ENCODE measurements at places on chromosomes 2 and 18.

GRCh38 chr2:105802587-105802986 lies 57.9 kb downstream of the NCK2 start:
- DNase-seq: peak; percentile 47

GRCh38 chr18:4077721-4078120 lies 377.4 kb downstream of the DLGAP1 start:
- DNase-seq: no peak

- DNase-seq: no peak
These were observed 40.1 kb downstream of the CDC42EP3 start for GRCh38 chr2:37631292-37631691.

DNA sequence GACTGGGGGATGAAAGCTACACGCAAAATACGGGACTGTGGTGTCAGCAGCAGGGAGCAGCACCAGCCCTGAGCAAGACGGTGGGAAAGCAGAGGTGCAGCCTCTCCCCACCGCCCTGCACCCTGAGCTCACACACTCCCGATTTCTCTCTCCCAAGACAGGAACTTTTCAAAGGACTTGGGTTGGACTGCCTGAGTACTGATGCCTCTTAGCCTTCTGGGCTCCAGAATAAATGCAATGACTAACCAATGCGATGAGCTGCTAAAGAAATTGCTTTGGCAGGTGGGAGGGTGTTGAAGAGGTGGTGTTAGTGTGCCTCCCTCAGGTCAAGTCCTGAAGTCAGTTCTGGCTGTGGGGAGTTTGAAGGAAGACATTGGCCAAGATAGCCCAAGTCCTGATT lies 9.6 kb downstream of the TRIM54 start:
- DNase-seq: no peak

DNA sequence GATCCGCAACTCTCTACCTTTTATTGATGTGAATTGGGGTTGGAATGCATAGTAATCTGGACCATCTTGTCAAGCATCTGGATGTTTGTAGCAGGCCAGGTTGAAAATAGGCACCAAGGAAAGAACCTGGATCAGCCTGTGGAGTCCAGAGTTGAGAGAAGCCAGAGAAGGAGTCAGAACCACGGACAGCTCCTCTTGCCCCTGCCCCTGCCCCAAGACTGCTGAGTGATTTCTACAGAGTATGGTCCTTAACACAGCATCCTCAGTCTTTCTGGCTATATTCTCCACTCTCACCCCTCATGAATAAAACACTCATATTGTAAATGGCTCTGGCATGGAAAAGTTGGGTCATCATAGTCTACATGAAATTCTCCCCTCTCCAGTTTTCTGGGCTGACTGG lies 154.6 kb downstream of the LOXHD1 start:
- DNase-seq: no peak

GRCh38 chr2:127953849-127954248 lies 68.1 kb upstream of the AMMECR1L start:
- no peak for DNase-seq

- no peak for DNase-seq
These were observed 350.9 kb upstream of the CDH20 start for GRCh38 chr18:60982329-60982695.
